ENCODE measurements at places on chromosomes 2 and 18. TPM values are rescaled to one million over a fixed set of nuclear protein-coding genes. Genes with fewer than 3 reads are reported as not detected.
A peak's percentile ranks its signal among the peaks of the same experiment; 100 is the strongest.

DNA sequence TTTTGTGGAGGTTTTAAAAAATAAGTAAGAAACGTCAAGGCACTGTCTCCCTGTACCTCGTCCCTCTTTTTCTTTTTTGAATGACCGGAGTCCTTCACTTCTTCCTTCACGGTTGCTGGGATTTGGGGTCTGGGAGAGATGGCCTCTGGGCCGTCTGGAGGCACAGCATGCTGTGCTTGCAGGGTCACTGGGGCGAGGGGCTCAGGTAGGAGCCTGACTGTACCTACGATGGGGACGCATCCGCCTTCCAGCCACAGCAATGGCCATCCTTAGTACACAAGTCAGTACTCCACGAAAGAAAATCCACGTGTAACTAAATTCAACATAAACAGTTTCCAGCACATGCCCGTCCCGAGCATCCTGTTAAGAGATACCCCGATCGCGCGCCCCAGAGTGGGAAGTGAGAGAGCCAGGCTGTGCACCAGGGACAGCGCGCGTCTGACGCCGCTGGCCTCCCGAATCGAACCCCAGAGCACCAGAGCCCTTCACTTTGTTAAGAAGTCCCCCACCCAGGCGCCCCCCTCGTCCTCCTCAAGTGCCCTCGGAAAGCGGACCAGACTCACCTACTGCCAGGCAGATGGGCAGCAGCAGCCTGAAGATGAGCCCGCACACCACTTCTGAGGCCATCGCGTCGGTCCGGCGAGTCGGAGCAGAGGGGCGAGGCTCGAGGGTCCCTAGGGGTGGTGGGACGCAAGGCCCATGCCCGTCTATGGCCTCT lies 1.2 kb downstream of the PIEZO2 start:
- ATAC-seq = no peak

GRCh38 chr2:41540272-41540998 lies 507.4 kb upstream of the PKDCC start:
- no peak for ATAC-seq

DNA sequence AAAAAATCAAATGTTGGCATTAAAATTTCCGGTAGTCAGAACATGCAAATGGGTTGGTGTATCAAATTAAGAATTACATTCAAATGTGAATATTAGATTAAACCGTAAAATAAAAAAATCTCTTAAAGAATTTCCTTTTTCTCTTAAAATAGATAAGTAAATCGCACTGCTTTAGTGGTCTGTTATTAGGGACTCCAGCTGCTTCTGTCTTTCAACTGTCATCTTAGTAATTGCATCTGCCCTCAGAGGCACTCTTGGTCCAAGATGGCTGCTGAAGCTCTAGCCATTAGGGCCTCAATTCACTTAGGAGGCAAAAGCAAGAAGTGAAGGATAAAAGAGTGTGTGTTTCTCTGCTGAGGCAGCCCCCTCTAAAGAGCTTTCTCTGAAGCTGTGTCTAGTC lies 132.4 kb downstream of the MGAT5 start:
- ATAC-seq = no peak

GRCh38 chr2:119377294-119377992 lies 10.7 kb downstream of the DBI start:
- no peak for ATAC-seq

- ATAC-seq = no peak
Measured at GRCh38 chr2:186702501-186702900, 8.6 kb downstream of the FAM171B start.

DNA sequence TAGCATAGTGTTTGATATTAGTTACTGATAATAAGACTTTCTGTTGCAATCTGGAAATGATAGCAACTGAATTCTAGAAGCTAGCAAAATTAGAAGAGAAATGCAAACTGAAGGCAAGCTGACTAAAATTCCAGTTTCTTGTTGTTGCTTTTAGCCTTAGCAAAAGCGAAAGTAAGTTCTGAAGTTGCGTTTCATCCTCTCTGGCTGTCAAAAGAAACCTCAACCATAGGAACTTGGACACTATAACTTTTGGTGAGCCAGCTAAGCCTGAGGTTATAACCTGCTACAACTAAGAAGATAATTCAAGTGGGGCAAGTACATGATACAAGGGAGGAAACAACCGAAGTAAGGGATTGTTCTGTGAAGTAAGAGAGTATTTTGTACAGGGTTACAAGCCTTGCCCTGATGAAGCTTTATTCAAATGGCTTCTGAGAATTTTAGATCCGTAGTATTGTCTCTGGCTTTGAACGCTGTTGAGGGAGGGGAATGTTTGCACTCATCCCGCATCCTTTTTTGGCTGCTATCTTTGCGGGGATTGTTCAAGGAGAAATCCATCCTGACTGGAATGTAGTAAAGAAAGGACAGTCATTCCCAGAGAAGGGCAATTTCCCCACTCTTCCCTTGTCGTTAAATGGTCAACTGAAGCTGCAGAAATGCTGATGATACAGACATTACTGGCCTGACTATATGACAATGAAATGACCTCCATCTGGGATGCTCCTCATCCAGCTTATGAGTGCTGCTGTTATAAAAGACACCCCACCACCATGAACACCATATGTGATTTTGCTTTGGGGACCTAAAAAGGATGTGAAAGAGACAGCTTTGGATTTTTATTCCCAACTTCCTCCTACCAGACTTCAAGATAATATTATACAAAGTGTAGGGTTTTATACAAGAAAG lies 7.0 kb upstream of the TMX3 start:
- ATAC-seq = peak; percentile 94

DNA sequence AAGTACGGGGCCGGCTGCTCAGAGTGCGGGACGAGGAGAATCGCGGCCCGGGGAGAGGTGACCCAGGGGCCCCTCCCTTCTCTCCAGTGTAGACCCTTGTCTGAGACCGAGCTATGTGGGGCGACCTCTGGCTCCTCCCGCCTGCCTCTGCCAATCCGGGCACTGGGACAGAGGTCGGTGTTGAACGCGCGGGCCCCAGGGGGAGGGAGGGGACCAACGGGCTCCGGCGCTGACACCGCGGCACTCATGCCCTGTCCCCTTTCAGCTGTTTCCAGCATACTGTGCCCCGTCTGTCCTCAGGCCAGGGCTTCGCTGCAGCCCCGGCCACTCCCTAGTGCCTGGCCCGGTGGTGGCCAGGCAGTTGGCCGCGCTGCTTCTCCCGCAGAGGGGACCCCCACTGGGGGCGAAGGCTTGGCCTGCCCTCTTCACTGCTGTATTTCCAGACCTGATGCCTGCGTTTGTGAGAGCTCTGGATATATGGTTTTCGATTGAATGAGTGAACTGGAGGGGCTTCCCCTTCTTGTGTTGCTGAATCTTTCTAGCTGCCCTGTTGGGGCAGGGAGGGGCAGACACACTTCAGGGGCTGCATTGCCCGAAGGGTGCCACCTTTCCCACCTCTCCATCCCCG lies 809 bp downstream of the DBI start:
- ATAC-seq = peak; percentile 48

Gene ZNF521
- total RNA-seq = not detected

Gene VAMP8
- 124 TPM for total RNA-seq

Gene SH3BP4
- total RNA-seq = not detected

Gene PLCD4
- 0.37 TPM for total RNA-seq

Gene E2F6
- 8.6 TPM for total RNA-seq

Gene RMND5A
- 27.6 TPM for total RNA-seq

Gene IL1B
- total RNA-seq = 0.40 TPM

Gene RGPD3
- total RNA-seq = 0.26 TPM

All from activated T-helper 17 cell treated with anti-CD3 and anti-CD28 coated beads, Interleukin-2, amount 50 U/mL, for 72 hours (primary cell).